Stimulated activated CD4-positive, alpha-beta T cell treated with anti-CD3 and anti-CD28 coated beads, Interleukin-1b, Interleukin-23, amount 100 ng/mL, for 1 hour (primary cell): ENCODE measurements at places on chromosomes 12 and 14.
A peak's percentile ranks its signal among the peaks of the same experiment; 100 is the strongest.

DNA sequence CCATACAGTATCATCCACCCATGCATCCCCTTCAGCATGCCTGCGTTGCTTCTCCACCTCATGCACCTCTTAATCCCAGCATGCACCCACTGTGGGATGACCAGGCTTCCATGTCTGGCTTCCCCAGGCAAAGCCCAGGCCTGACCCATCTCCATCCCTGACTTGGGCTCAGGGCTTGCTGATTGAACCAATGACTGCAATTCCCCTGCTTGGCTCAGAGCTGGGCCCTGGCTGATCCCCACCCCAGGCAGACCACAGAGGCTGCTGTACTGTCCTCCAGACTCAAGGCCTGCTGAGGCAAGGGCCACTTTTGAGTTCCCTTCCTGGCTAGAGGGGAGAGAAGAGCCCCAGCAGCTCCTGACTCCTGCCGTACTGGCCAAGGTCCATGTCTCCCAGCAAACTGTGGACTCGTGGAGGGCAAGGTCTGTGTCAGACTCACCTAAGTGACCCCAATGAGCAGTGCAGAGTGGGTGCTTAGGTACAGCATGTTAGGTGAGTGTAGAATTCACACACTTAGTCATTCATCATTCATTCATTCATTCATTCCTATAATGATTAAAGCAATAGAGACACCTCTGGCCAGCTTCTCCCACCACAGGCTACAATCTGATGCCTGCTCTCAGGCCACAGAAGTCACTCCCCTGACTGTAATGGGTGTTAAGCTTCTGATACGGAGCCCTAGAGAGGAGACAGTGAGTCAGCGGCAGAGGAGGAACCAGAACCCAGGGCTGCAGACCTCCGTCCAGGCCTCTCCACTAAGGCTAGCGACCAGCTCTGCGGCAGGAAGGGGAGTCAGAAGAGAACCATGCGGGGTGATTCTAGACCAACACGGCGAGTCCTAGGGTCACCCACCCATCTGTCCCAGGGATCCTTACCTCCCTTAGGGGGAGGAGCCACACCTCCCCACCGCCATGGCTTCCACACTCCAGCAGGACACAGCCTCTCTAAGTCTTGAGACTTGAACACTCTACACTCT is 2.9 kb downstream of the BEGAIN start:
- no peak for DNase-seq

GRCh38 chr12:124940143-124940392 is 25.6 kb upstream of the UBC start:
- no peak for DNase-seq

GRCh38 chr12:8849876-8850275 is 27.5 kb downstream of the A2ML1 start:
- DNase-seq, result no peak

DNA sequence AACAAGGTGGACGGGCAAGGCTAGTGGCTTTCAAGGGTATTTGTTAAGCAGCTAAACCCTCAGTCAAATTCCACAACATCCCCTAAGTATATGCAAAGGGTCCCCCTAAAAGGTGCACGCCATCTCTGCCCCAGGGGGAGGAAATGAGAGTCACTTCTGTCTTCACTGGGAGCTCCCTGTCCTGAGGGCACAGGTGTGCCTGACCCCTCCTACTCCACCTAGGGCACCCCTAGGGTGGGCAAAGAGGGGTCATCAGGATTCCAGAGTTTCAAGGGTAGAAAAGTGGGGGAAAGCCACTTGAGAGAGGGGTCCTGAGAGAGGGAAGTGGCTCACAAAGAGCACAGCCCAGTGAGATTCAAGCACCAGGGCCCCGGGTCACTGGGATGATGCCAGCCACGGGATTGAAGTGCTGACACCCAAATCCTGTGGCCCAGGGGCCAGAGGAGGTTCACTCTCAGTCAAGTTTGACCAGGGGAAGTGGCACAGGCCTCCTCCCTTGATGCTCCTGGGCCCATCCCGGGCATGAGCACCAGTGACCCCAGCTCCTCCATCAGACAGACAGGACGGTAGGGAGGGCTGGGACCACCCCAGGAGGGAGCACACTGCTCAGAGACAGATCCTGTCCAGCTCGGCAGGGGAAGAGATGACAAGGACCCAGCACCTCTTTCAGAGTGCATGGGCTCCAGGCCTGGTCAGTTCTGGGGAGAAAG is 82.3 kb upstream of the BCL11B start:
- DNase-seq, result no peak

DNA sequence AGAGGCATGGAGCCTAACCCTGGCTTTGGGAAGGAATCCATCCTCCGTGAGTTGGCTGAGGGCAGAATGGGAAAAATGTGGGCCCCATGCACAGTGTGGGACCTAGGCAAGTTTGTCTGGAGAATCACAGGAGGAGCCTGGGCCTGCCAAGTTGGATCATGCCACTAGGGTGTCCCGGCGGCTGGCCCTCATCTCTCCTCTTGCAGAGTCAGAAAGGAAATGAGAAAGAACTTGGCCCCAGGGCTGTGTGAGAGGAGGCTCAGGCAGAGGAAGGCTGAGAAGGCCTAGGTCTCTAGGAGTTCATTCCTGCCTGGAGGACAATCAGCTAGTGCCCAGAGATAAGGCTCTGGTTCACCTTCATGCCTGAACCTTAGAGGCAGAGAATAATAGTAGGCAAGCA is 2.5 kb upstream of the ESRRB start:
- DNase-seq, result no peak

DNA sequence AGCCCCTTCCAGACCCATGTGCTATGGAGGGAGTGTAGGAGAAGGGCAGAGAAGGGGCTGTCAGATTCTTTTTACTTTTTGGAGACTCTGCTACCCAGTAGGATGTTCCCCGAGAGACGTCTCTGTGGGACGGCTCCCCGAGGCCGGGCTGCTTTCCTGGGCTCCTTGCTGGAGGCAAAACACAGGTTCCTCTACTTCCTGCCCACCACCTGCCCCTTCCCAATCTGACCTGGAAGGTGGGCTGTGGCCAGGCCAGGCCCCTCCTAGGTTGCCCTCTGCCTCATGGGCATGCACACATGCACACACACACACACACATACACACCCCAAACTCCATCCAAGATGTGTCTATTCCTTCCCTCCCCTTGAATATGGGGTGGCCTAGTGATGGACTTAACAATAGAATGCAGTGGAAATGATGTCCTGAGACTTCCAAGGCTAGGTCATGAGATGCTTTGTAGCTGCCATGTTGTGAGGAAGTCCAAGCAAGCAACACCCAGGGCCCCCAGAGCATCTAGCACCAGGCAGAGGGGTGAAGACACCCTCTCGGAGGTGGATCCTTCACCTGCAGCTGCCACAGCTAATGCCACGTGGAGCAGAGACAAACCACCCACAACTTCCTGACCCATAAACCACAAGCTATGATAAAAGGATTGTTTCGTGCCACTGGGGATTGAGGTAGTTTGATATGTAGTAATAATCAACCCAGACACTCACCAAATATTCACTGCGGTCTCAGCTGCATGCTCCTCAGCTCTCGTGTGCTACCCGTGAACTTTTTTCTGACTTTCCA is 1.6 kb upstream of the ASB2 start:
- peak; percentile 44 for DNase-seq

- no peak for DNase-seq
Measured at GRCh38 chr12:2145433-2145998, 92.7 kb downstream of the CACNA1C start.

DNA sequence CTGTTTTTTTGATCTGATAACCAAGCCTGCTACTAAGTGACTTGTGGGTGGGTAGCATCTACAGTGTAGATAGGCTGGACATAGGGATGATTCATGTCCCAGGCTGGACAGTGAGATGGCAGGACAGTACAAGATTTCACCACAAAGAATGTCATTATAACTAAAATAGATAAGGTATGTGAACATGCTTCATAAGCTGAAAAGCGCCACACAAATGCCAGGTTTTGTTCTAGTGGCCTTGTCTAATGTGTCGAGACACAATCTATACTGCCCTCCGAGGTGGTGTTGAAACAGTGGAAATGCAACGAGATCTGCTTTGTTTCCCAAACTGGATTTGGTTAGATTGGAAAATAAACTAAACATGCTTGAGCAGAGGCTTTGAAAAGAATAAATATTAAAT is 4.4 kb downstream of the LGALS3 start:
- DNase-seq, result no peak

GRCh38 chr12:107748472-107748871 is 12.5 kb downstream of the PRDM4 start:
- DNase-seq, result no peak

- no peak for DNase-seq
Measured at GRCh38 chr12:127399451-127399850, 867.5 kb upstream of the TMEM132C start.

- no peak for DNase-seq
Measured at GRCh38 chr14:95292660-95293425, 26.9 kb downstream of the CLMN start.

- no peak for DNase-seq
Measured at GRCh38 chr12:129871991-129872972, 31.5 kb downstream of the TMEM132D start.

DNA sequence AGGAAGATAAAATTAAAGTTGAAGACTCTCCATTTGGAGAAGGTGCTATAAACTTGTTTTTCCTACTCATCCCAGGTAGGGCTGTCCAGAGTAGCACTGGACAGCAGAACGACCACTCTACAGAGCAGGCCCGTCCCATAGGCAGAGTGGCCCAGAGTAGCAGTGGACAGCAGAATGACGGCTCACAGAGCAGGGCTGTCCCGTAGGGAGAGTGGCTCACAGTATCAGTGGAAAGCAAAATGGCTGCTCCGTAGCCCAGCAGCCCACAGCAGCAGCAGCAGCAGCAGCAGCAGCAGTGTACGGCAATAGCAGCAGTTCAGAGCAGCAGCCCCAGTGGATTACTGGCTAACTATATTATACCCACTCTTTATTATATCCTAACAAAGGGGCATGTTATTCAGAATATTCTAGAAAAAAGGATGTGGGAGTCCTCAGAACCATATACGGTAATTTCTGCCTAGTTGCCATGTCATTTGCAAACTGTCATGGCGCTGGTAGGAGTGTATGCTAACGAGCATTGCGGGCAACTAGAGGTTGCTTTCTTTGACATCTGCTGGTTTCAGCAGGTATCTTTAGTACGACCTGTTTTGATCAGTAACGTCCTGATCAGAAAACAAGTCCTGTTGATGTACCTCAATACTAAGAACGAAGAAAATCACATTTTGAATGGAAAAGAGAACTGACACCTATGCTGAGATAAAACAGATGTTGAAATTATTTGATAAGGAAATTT is 567.3 kb downstream of the SLC16A7 start:
- no peak for DNase-seq

- no peak for DNase-seq
Measured at GRCh38 chr12:6327229-6328041, 14.4 kb downstream of the TNFRSF1A start.

DNA sequence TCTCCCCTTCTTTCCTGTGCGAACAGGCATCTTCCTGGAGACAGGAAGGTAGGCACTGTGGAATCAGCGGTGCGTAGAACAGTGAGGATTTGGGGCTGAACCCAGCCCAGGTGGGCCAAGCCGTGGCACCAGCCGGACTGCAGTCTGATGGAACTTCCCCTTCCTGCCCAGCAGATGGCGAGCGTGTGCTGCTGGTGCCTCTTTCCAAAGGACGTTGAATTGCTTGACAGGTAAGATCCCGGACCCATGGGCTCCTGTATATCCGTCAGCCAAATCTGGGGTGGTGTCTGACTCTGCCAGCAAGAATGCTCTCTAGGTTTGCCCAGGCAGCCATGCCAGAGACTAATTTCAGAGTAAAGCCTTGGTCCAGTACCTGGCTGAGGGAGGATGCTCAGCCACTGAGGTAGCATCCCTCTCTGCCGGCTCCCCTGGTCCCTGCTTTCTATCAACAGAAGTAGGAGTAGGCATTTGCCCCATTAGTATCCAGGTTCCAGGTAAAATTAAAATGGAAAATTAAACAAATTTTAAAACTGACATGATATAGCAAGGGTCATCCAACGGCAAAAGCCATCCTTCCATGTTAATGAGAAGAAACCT is 21.1 kb upstream of the KCNA5 start:
- no peak for DNase-seq

DNA sequence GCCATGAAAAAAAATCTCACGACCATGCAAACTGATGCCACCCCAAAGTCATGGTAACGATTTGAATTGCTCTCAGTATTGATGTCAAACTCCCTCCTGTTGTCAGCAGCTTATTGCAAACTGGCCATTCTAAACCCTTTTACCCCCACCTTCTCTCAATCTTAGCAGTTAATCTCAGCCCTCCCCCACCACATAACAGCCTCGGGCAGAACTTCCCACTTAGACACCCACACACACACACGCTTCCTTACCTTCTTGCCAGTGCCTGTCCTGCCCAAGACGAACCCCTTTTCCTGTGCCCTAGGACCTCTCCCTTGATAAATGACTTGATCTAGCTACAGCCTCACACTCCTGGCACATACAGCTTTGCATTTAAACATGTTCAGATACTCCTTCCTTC is 56.6 kb downstream of the GPATCH2L start:
- DNase-seq, result no peak

DNA sequence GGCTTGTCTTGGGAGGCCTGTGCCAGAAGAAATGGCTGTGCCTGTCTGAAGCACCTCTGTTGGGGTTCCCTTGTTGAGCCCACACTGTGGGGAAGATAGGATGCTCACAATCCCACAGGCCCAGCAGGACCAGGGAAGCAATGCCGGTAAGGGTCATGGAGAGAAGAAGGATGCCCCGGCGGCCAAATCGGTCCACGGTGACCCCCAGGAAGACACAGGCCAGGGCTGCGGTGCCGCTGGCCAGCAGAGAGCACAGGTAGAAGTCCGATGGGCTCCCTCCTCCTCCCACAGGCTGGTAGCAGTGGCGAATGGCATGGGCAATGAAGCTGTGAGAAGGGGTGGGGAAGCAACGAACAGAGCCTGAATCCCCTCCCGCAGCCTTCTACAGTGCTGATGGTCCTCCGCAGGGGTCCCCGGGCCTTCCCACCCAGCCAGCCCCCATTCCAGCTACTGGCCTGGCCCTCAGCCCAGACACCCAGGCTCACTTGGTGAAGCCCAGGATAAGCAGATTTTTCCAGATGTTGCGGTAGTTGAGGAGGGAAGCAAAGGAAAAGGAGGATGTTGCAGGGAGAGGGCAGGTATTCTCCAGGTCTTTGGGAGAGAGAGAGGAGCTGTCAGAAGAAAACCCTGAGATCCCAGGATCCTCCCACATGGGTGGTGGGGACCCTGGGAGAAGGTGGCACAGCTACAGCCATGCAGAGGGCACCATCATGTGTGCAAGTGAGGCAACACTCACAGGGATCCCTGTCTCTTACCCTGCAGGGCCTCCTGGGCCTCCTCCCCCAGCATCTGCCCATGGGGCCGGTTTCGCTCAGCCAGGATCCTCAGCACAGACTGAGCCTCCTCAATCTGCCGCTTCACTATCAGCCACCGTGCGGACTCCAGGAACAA is 5.0 kb downstream of the SLC22A17 start:
- no peak for DNase-seq

DNA sequence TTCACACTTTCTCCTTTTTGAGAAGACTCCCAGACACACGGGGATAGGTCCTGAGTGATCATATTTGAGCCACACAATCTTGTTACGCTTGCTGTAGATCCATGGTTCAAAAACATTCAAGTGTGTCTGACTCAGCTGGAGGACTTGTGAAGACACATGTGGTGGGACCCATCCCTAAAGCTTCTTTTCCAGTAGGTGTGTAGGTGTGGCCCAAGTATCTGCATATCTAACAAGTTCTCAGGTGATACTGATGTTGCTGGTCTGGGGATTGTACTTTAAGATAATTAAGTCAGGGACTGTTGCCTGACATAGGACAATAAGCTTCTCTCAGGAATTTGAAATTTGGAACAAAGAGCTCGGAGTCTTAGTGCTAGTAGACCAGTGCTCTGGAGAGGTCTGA is 4.1 kb upstream of the DAAM1 start:
- DNase-seq, result no peak
